ENCODE measurements at places on chromosomes 6 and 20.

DNA sequence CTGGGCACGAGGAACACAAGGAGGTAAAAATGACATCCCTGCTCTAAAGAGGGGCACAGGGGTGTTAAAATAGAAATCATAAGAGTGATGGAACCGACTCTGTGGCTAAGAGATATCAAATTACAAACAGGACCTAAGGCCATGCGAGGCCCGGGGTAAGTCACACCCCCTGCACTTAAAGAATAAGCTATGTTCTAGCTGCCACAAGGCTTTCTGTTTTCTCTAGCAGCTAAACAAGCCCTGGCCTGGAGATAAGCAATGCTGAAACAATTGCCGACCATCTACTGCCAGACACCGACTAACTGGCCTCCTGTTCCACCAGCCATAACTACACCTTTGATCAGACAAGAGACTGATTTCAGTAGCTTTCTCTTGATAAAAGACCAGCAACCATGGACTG is 32.4 kb downstream of the MDGA1 start:
- DNase-seq = no peak

- DNase-seq = no peak
These were observed 120.2 kb upstream of the MAP3K4 start for GRCh38 chr6:160871320-160871719.

DNA sequence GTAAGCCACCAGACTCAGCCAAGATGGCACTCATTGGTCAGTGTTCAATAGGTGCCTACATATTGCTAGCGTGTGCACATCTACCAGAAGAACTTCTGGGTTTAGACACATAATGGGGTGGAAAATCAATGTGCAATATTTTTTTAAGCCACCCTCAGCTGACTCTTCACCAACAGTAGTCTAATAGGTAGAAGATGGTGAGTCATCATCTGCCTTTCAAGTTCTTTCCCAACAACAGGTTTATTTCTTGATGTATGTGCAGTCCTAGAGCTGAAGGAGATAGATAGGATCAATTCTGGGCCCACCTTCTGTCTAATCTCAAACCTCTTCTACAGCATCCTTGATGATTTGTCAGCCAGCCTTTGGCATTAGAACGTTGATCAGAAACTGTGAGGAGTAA is 41.3 kb downstream of the IRAK1BP1 start:
- DNase-seq = no peak

GRCh38 chr6:43768506-43768860 is 1.5 kb upstream of the VEGFA start:
- no peak for DNase-seq
